Activated CD8-positive, alpha-beta memory T cell treated with anti-CD3 and anti-CD28 coated beads, Interleukin-2, amount 10 ng/mL, durations not matched to agents 7 days and 5 days (primary cell): ENCODE measurements at places on chromosomes 7 and 10.

DNA sequence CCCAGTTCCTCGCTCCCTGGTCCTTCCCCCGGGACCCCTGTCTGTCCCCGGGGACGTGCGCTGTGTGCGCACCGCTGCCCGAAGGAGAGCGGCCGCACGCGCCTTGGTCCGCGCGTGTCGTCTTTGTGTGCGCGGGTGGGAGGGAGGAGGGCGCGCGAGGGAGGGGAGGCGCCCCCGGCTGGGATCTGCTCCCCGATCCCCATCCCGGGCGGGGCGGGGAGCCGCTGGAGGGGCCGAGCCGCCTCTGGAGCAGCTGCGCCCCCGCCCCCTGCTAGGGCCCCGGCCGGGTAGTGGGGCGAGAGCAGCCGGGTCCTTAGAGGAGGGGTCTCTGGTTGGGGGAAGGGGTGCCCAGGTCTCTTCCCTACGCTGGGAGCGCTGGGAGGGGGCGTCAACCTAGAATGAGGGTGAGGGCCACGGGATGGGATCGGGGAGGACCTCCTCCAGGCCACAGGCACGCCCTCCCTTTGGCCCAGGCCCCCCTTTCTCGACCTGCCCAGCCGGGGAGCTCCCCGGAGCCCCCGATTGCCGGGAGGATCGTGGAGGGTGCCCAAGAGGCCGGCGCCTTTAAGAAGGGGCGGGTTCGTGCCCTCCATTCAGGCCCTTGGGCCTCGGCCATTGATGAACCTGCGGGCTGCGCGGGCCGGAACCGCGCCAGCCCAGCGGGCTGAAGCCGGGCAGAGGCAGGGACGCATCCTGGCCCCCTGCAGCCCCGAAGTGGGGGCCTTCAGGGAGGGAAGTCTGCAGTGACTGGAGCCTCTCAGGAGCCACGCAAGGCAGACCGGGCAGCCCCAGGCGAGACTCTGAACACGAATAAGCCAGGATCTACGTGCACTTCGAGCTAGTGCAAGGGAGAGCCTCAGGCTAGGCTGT, 678 bp downstream of the SH2B2 start:
- no peak for DNase-seq

DNA sequence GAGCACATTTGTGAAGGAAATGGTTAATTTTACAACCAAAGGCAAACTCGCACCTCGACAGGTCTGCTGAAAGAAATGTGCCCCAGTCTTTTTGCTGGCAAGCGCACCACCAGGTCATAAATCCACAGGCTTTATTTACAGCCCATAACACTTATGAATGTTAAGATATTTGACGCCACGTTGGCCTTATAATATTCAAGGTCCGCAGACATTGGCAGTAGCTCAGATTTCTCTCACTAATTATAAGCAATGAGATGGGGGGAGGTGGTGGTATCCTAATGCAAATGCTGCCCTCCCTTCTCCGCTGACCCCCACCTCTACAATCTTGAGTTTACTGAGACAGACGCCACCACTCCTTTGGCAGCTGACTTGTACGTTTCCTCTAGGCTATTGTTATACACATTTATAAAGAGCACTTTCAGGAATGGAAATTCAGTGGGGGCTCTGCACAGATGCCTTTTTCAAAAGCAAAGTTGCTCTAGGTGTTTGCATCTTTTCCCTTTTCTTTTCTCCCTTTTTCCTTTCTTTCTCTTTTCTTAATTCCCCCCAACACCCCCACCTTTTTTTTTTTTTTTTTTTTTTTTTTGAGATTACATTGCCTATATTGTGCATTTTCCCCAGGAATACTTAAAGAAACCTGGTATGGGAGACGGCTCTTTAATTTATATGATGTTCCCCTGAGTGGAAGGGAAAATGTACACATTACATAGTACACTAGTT, 6.7 kb downstream of the TCF7L2 start:
- no peak for DNase-seq

DNA sequence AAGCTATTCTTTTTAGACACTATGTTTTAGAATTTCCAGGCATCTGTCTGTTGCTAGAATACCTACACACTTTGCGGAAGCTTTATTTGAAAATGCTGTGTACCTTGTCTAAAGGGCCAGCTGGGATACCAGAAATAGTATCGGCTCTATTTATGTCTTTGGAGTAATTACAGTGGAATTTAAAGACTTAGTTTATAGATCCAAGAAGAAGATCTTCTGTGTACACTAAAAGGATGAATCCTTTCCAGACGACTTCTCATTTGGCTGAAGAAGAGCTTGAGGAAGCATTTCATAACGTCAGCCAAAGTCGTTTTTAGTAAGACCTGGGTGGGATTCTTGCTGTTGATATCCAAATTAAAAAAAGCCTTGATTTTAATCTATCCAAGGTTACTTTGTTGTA, 365.9 kb downstream of the INHBA start:
- DNase-seq = no peak

DNA sequence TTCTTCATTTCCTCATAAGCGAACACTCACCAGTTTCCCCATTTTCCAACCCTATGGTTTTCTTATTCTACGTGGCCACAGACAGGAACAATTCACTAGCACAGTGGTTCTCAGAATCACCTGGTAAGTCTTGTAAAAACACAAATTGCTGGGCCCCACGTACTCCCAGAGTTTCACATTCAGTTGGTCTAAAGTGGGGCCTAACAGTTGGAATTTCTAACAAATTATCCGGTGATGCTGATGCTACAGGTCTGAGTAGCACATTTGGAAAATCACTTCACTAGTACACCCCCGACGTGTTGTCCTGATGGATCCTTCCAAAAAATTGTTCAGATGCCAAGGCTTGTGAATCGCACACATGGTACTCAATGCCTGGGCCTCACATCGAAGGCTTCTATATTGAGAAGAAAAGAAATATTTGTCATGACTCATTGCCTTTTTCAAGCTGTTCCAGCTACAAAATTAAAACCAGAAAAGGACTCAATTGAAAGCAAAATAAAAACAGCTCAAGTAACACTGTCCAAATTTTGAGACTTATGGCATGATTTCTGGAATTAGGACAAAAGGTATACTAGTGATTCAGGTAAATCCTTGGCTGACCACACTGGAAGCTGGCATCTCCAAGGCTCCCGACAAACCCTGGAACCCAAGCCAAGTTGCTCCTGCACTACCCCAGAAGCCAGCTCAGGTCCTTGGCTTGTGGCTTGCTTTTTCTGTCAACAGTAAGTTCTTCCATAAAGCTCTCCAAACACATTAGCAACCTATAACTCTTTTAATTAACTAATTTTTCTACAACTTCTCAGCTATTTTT, 12.9 kb upstream of the VIM start:
- DNase-seq = no peak

- DNase-seq = peak; percentile 51
Measured at GRCh38 chr10:30637881-30638467, 8.4 kb upstream of the LYZL2 start.

- no peak for DNase-seq
Measured at GRCh38 chr7:66503551-66504031, 125.1 kb upstream of the KCTD7 start.

DNA sequence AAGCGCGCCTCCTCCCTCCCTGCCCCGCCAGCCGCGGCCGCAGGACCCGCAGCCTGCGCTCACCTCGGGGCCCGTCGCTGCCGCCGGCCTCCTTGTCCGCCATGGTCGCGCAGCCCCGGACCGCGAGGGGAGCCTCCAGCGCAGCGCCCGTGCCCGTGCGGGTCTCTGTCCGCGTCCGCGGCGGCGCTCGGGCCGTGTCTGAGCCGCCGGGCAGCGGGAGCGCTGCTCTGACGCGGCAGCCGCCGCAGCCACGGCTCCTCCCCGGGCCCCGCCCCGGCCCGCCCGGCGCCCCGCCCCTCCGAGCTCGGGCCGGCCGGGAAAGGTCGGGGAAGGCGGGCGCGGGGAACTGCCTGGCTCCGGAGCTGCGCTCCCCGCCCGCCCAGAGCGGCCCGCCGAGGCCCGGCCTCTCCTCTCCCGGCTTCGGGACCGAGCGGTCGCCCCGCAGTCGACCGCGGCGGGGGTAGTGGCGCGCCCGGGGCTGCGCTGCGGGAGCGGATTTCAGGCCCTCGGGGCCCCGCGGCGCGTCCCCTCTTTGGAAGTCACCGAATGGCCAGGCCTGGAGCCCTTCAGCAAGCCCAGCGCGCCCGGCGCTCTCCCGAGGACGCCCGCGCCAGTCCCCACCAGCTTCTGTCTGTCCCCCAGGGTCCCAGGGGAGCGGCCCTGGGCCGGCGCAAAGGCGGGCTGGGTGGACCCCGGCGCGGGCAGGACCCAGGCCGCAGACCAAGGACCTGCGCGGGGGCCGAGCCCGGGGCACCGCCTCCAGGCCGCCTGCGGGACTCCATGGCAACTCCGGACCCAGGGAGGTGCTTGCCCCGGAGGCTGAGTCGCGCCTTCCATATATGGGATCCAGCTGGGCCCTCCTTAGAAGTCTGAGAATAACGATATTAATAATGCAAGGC, at the start of gene HSPA12A:
Gene HSPA12A, minus strand, starts transcription at position 200 of the 899 bp plus-strand sequence. Its CDS starts 97 bp downstream, at position 103.
- DNase-seq = no peak

- DNase-seq = no peak
Measured at GRCh38 chr7:931871-932650, 22.4 kb downstream of the ADAP1 start.

DNA sequence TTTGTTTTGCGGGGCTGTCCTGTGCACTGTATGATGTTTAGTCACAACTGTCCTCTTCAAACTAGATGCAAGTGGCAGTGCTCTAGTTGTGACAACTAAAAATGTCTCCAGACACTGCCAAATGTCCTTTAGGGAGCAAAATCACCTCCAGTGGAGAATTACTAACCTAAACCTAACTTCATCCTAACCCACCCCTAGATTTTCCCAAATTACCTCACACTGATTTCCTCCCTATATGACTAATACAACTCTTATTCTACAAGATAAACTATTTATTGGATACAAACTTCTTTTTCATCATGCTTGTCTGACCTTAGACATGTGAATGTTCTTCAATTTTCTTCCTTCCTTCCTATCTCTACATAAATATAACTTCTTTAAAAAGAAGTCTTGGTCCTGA, 26.4 kb downstream of the PNPLA8 start:
- DNase-seq = no peak

- DNase-seq = no peak
Measured at GRCh38 chr10:122878799-122879338, 512 bp downstream of the FAM24B start.

- DNase-seq = no peak
Measured at GRCh38 chr10:91711885-91712680, 79.2 kb upstream of the PPP1R3C start.

GRCh38 chr7:118132764-118133163, 51.2 kb upstream of the LSM8 start:
- no peak for DNase-seq

DNA sequence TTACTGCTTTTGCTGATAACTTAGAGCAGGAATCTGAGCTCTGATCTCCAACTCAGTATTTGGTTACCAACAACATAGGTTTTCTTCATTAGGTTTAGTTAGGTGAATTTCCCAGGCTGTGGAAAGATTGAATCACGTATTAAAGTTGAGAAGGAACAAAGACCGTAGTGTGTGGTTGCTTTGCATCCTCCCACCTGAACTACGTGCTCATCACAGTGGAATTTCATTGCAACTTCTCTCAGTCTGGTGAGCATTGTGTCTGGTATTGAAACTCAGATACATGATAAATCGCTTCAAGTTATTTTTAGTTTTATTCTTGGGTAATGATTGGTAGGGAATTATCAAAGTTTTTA, 139.4 kb upstream of the AKR1E2 start:
- no peak for DNase-seq

GRCh38 chr10:81548160-81548559, 326.8 kb upstream of the NRG3 start:
- no peak for DNase-seq

DNA sequence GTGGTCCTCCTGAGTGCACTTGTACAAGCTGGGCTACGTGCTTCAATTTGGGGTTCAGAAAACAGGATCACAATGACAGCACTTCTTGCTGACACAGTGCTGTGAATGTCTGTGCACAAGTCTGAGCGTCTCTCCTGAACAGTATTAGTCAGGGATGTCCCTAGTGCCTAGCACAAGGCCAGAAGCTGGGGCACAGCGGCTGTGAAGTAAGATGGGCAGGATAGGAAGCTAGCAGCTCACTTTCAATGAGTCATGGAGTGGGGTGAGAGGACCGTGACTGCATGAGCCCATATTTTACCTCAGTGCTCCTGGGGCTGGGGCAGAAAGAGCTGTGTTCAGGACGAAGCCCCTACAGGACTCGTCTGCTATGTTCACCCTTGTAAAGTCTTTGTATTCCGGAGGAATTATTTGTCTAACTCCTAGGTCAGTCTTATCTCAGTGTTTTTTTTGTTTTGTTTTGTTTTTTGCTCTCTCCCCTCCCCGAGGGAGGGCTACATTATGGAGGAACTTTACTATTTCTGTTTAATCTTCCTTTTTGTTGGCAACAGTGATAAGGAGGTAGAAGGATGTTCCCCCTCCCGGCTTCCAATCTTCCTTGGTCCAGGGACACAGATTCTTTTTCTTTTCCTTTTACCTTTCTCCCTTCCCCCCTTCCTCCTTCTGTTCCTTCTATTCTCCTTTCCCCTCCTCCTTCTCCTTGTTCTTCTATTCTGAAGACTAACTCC, 2.8 kb upstream of the LRMDA start:
- no peak for DNase-seq

GRCh38 chr7:128141683-128142195, 99.3 kb upstream of the LEP start:
- DNase-seq = no peak

DNA sequence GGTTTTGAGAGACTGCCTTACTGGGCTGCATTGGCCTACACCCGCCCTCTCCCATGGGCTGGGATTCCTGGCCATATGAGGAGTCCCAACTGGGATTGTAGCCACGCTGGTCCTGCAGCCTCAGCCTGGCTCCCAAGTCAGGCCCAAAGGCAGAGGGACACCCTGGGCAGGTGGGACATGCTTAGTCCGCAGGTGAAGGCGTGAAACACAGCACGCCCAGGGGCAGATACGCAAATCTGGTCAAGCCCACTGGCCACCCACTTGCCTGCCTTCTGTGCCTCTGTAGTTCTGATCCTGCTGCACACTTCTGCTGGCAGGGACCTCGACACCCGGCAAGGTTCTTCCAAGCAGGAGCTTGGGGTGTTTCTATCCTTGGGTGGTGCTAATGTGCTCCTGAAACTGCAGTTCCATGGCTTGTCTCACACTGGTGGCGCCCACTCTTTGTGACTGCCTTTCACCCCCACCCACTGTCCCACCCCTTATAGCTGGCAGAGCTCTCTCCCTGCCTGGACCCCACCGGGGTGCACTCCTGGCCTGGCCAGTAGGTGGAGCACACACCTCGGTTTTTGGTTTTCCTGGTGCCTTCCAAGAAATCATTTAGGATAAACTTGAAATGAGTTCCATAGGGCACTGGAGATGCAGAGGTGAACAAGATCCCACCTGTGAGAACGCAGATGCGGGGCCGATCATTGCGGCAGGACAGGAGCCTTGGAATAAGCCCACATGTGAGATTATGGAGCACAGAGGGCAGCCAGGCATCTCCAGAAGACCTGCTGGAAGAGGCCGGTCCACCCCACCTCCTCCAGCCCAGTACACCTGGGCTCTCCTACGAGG, 47.9 kb downstream of the MKI67 start:
- peak; percentile 61 for DNase-seq

GRCh38 chr10:49104323-49104722, 11.0 kb downstream of the VSTM4 start:
- DNase-seq = no peak

GRCh38 chr7:146027243-146027642, 89.4 kb upstream of the CNTNAP2 start:
- no peak for DNase-seq

GRCh38 chr10:13536674-13537366, 8.0 kb upstream of the BEND7 start:
- peak; percentile 51 for DNase-seq
